CD4-positive, alpha-beta T cell treated with Interferon alpha-2 for 1 hour (primary cell): ENCODE measurements at places on chromosomes 11 and 22.

GRCh38 chr11:73203790-73204189 lies 14.3 kb upstream of the P2RY2 start:
- DNase-seq: no peak

- no peak for DNase-seq
Observed at GRCh38 chr11:45930951-45931570, 8.6 kb downstream of the LARGE2 start.

GRCh38 chr11:17719938-17720795 lies 796 bp downstream of the MYOD1 start:
- no peak for DNase-seq

DNA sequence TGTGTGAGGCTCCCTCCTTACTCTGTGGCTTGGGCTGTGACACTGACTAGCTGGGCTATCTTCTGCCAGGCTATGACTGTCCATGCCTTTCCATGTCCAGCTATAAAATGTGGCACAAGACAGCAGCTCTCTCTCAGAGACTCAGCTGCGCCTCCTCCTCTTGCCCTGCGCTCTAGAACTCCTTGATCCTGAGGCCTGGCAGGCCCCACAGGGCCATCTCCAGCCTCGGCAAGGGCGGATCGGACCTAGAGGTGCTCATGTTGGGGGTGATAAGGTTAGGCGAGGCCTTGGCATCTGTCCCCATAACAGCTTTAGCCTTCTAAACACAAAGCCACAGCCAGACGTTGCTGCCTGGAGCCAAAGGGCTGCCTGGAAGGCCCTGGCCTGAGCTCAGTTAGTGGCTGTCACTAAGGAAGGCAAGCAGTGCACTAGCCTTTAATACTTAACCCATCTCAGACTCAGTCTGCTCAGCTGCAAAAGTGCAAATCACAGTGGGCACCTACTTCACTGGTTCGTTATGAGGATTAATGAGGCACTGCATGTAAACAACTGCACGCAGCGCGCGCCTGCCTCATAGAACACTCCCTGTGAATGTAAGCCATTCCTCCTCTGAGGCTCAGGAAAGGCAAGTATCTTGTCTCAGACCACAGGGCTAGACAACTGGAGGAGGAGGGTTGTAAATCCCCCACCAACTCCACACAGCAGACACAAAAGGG lies 1.2 kb downstream of the GUCD1 start:
- no peak for DNase-seq

GRCh38 chr11:73980001-73980961 lies 2.4 kb downstream of the UCP2 start:
- peak; percentile 90 for DNase-seq

DNA sequence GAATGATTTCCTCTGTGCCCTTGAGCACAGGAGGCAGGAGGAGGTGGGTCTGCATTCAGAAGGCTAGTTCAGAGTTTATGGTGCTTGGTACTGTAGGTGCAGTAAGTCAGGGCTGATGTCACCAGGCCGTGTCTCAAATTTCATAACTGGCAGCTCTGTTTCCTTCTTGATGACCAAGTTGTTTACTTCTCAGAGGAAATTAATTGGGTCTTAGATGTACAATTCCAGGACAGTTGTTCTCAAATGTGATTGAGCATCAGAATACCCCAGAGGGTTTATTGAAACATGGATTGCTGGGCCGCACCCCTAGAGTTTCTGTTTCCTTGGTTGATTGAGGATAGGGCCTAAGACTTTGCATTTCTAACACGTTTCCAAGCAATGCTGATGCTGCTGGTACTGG lies 6.2 kb downstream of the AMOTL1 start:
- no peak for DNase-seq

DNA sequence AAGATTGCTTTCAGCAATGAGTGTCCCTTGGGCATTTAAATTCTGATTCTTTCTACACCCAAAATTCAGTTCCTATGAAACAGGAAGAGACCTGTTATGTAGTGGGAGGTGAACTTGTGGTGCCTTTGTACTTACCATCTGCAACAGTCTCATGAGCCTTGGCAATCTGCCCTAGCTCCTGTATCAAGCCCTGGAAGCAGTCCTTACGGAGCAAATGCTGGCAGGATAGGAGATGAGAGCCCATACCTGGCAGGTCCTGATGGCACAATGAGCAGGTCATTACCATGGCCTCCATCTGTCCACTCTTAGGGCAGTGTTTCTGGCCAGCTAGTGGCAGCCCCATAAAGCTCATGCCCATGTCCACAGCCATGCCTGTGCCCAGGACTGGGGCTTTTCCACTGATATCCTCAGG lies 10.8 kb downstream of the TRIM66 start:
- DNase-seq: no peak

GRCh38 chr11:17887779-17888178 lies 125.1 kb downstream of the SERGEF start:
- DNase-seq: no peak

DNA sequence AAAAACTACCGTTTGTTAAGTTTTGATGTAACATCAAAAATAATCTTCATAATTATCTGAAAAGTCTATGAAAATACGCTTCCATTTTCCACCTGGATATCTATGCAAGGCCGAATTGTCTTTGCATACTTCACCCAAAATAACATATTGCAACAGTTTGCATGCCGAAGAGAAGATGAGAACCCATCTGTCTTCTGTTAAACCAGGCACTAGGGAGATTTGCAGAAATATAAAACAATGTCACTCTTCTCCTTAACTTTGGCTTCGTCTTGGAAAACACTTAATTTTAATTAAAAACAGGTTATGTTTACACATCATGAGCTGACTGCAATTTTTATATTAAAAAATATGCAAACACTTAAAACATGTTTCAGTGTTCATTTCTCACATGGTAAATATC lies 1325.8 kb downstream of the TBC1D22A start:
- DNase-seq: no peak

DNA sequence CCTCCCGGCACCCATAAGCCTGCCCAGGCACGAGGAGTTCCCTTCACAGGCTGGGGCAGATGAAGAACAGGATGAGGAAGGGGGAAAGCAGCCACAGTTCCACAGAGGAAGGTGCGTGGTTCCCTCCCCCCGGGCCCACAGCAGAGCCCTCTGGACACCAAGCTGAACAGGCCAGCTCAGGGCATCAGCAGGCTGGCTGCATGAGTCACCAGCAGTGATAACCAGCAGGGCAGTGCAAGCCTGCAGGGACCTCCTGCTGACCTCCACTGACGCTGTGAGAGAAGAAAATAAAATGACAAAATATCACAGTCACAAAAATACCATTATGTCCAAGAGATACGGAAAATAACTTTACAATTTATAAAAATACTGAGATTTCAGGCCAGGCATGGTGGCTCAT lies 11.5 kb downstream of the RTL6 start:
- DNase-seq: no peak

GRCh38 chr11:111598559-111598958 lies 3.7 kb upstream of the SIK2 start:
- DNase-seq: no peak

- no peak for DNase-seq
Observed at GRCh38 chr11:12862696-12863469, 146.2 kb upstream of the RASSF10 start.
